Activated CD4-positive, alpha-beta T cell treated with anti-CD3 and anti-CD28 coated beads for 36 hours (primary cell): ENCODE measurements at places on chromosomes 2 and 18.

- no peaks in the 10 kb centered on the region for H3K36me3 ChIP-seq
- H3K4me3 ChIP-seq, result no peak overlapping the region
- no peak for DNase-seq
- peaks cover 13% of the 10 kb centered on the region for H3K27me3 ChIP-seq
- peaks cover 2% of the 10 kb centered on the region for H3K4me1 ChIP-seq
Observed at GRCh38 chr2:178297091-178297411, 102.7 kb downstream of the OSBPL6 start.

GRCh38 chr2:189933911-189934399 lies 128.6 kb downstream of the MSTN start:
- H3K4me3 ChIP-seq, result no peak overlapping the region
- no peaks in the 10 kb centered on the region for H3K4me1 ChIP-seq
- no peaks in the 10 kb centered on the region for H3K36me3 ChIP-seq
- H3K27me3 ChIP-seq, result peaks cover 6% of the 10 kb centered on the region
- no peak overlapping the region for H3K27ac ChIP-seq

GRCh38 chr18:72868585-72869225 lies 918 bp upstream of the NETO1 start:
- no peak overlapping the region for H3K4me3 ChIP-seq
- H3K4me1 ChIP-seq, result no peaks in the 10 kb centered on the region
- H3K27me3 ChIP-seq, result peaks cover 34% of the 10 kb centered on the region
- DNase-seq, result peak; percentile 6

DNA sequence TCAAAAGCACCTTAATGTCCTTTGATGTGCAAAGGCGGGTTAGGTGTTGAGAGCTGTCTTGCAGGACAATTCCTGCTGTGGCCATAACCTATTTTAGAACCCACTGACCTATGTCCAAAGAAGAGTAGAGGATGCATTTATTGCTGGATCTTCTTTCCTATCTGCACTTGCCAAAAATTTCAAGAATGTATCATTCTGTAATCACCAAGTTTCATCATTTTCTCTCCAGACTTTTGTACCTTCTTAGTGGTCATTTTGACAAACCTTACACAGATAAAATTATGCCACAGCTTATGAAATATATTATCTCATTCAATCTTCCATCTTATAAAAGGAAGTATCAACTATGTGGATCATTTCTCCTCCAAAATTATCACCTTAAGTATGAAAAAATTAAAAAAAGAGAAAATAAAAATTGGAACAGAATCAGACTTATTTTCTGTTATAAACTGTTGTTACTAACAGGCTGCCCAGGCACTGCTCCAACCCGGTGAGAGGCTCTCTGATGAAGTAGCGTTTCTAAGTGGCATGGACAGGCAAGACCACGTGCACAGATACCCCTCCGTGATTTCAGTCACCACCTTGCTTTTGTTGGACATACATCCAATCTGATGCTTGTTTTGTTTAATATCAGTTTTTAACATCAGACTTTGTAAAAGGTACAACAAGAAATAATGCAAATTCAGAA lies 559.9 kb upstream of the ID2 start:
- H3K27ac ChIP-seq, result no peak overlapping the region
- peaks cover 17% of the 10 kb centered on the region for H3K4me1 ChIP-seq
- H3K27me3 ChIP-seq, result no peaks in the 10 kb centered on the region
- no peak overlapping the region for H3K4me3 ChIP-seq
- no peaks in the 10 kb centered on the region for H3K36me3 ChIP-seq
- no peak for DNase-seq

GRCh38 chr2:238087211-238087610 lies 12.9 kb upstream of the ESPNL start:
- DNase-seq, result no peak
- H3K27me3 ChIP-seq, result no peaks in the 10 kb centered on the region
- H3K27ac ChIP-seq, result no peak overlapping the region
- H3K4me3 ChIP-seq, result no peak overlapping the region

DNA sequence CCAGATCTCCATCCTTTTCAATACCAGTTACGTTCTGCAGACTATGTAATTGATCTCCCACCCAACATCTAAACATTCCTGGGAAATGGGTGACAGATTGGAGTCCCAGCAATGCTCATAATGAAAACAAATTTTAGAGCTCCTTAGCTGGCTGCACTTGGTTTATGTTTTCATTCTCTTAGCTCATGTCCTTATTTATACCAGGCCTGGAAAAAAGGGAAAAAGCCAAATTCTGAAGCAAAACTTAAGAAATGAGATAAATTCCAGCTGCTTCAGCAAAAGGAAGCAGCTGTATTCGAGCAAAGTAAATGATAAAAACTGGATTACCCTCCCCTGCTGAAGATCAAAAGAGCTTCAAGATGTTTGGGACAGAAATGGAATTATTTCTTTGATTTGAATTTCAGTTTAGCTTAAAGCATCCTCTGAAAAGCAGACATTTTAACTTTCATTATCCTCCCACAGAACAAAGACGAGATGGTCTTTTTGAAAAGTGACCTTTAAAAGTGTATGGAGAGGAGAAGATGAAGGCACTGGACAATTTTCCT lies 196.5 kb upstream of the THUMPD2 start:
- DNase-seq, result no peak
- H3K27me3 ChIP-seq, result peaks cover 1% of the 10 kb centered on the region
- no peak overlapping the region for H3K4me3 ChIP-seq
- H3K27ac ChIP-seq, result no peak overlapping the region
- peaks cover 3% of the 10 kb centered on the region for H3K36me3 ChIP-seq

DNA sequence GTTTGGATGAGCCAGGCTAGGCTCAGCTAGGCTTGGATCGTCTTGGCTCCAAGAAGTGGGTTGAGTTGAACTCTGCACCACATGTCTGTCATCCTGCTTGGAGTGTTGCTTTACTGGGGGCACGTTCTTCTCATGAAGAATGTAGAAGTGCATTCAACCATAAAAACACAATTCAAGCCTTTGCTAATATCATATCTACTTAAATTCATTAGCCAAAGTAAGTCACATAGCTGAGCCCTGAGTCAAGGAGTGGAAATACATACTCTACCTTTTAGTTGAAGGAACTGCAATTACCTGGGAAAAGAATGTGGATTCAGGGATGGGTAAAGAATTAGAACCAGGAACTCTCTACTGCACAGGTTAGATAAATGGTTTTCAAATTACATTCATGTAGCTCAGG lies 360.4 kb upstream of the KCNH7 start:
- H3K27me3 ChIP-seq, result no peaks in the 10 kb centered on the region
- H3K36me3 ChIP-seq, result no peaks in the 10 kb centered on the region
- no peak overlapping the region for H3K27ac ChIP-seq
- H3K4me3 ChIP-seq, result no peak overlapping the region
- no peak for DNase-seq

GRCh38 chr18:63255435-63255834 lies 64.1 kb downstream of the BCL2 start:
- H3K27me3 ChIP-seq, result no peaks in the 10 kb centered on the region
- no peak for DNase-seq
- peaks cover 69% of the 10 kb centered on the region for H3K36me3 ChIP-seq
- H3K4me3 ChIP-seq, result no peak overlapping the region
- H3K27ac ChIP-seq, result no peak overlapping the region

GRCh38 chr2:3278521-3279218 lies 98.9 kb downstream of the EIPR1 start:
- no peak overlapping the region for H3K4me3 ChIP-seq
- H3K36me3 ChIP-seq, result peaks cover 34% of the 10 kb centered on the region
- DNase-seq, result no peak
- peaks cover 5% of the 10 kb centered on the region for H3K4me1 ChIP-seq

DNA sequence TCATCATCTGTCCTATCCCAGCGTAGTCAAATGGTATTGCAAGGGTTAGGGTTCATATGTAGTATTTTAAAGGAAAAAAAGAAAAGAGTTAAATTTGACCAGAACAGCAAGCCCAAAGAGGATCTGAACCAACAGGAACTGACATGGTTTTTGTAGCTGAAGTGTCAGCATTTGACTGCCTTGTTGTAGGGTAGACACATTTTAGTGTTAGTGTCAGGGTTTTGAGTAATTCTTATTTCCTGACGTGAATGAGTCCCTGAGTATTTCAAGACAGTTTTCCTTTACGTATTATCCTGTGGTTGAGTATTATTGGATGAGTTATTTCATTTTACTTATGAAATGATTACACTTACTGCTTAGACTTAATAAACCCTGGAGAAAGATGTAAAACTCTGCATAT lies 173.3 kb upstream of the ZEB2 start:
- H3K4me1 ChIP-seq, result no peaks in the 10 kb centered on the region
- no peaks in the 10 kb centered on the region for H3K36me3 ChIP-seq
- H3K27ac ChIP-seq, result no peak overlapping the region
- DNase-seq, result no peak
- no peaks in the 10 kb centered on the region for H3K27me3 ChIP-seq

DNA sequence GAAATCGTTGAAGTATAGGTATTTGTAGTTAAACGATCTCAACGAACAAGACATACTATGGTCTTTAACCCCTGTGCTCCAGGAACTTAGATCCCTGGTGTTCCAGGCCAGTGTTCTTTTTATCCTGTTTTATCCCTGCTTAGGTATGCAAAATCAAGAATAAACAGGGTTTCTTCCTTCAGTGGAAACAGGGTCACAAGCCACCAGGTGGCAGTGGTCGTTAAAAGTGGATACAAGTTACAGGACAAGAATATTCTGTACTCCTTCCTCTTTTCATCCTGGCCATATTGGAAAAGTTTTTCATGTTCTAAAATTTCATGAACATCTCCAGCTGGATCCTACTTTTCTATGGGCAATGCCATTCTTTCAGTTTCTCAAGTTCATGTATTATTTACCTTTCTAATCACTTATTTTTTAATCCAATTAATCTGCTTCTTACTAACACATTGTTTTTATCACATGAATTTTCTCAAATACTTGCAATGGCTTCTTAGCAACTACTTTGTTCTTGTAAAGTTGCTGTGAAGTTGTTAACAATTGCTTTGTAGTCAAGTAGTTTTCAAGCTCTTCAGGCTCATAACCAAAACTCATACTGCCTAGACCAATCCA lies 16.4 kb upstream of the HNMT start:
- H3K4me1 ChIP-seq, result peaks cover 3% of the 10 kb centered on the region
- peaks cover 2% of the 10 kb centered on the region for H3K27me3 ChIP-seq
- H3K36me3 ChIP-seq, result no peaks in the 10 kb centered on the region
- no peak overlapping the region for H3K27ac ChIP-seq

GRCh38 chr2:68715353-68716041 lies 19.1 kb upstream of the ARHGAP25 start:
- H3K36me3 ChIP-seq, result no peaks in the 10 kb centered on the region
- DNase-seq, result peak; percentile 75
- H3K4me1 ChIP-seq, result peaks cover 75% of the 10 kb centered on the region

GRCh38 chr18:58484989-58485981 lies 143.6 kb downstream of the ALPK2 start:
- H3K36me3 ChIP-seq, result no peaks in the 10 kb centered on the region
- peaks cover 15% of the 10 kb centered on the region for H3K27me3 ChIP-seq

DNA sequence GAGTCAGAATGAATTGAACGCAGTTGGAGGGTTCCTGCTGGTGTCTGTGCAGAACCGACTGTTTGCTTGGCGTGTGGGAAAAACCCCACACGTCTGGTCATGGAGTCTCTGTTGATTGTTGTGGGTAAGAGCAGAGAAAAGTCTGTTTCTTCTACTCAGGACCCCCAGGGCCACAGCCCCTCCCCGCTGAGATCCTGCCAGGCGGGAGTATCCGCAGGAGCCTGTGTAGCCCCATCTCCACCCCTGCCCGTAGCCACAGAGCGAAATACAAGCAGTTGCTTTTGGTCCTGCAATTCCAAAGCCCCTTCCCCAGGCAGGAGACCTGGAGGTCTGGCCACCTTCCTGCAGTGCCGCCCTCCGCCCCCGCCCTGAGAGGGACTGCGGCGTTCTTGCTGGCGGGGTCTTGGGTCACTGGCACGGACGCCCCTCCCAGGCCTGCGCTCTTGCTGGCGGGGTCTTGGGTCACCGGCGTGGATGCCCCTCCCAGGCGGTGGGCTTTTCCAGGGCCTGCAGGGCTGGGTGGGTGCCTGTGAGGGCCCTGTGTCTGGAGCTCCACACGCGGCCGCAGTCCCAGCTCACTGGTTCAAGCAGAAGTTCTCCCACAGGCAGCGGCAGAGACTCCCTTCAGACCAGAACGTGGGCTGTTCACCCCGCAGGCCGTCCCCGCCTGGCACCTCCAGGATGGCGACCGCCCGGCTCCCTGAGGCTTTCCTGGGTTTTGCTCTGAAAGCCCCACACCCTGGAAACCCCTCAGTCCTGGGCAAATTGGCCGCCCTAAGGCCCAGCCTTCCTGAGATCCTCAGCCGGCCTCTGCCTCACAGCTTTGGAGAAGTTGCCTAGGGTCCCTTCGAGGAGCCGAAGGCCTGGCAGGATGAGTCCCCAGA lies 76.0 kb upstream of the CTDP1 start:
- peaks cover 5% of the 10 kb centered on the region for H3K4me1 ChIP-seq
- H3K27ac ChIP-seq, result no peak overlapping the region
- no peaks in the 10 kb centered on the region for H3K36me3 ChIP-seq
- H3K27me3 ChIP-seq, result no peaks in the 10 kb centered on the region
- no peak overlapping the region for H3K4me3 ChIP-seq

DNA sequence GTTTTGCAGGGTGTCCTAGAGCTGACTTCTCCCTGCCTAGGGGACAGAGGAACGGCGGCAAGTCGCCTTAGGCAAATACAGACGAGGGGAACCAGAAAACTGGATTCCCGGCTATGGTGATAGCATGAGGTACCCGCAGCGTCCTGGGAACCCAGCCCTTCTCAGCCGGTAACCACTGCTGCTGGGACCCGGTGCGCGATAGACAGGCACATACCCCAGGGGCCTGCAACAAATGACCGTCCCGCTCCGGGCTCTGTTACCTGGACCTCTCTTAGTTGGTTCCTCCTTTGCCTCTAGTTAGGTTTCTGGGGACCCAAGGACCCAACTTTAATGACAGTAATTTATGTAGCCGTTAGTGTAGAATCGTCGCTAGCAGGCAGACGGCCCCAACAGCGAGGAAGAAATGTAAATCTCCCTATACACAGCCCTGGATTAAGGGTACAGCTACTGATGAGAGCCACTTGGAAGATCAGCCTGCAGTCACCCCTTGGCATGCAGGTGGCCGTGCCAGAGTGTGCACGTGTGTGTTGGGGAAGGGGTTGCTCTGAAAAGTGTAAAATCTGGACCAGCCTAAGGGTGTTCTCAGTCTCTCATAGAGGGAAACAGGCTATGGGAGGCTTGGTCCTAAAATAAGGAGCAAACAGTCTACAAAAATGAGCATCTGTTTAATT lies 819 bp upstream of the SERPINE2 start:
- peak overlapping the region; percentile 66 for H3K4me3 ChIP-seq
- peak overlapping the region; percentile 29 for H3K27ac ChIP-seq
- DNase-seq, result peak; percentile 14
- peaks cover 52% of the 10 kb centered on the region for H3K27me3 ChIP-seq
- H3K36me3 ChIP-seq, result peaks cover 2% of the 10 kb centered on the region

DNA sequence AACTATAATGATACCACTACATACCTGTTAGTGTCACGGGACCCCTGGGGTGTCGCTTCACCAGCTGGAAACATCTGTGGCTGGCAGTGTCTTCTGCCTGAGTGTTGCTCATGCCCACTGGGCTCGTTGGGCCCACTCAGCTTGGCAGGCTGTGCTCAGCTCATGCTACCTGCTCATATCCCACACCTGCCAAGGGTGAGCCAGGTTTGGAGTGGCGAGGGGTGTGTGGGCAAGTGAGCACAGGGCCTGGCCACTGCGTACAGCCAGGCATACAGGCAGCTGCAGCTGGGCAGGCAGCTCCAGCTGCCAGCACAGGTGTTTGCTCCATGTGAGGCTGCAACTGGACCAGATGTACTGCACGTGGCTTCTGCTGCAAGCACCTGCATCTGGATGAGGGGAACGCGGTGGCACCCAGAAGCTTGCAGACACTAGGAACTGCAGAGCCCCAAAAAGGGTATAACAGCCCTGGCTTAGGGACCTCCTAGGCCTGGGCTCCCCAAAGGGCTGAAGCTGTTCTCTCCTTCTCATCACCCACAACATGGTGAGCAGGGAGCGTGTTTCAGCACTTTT lies 70.1 kb downstream of the SUCLG1 start:
- no peak for DNase-seq
- no peaks in the 10 kb centered on the region for H3K4me1 ChIP-seq
- H3K27me3 ChIP-seq, result peaks cover 25% of the 10 kb centered on the region
- no peak overlapping the region for H3K4me3 ChIP-seq
